ENCODE measurements at places on chromosomes 3 and 15.

DNA sequence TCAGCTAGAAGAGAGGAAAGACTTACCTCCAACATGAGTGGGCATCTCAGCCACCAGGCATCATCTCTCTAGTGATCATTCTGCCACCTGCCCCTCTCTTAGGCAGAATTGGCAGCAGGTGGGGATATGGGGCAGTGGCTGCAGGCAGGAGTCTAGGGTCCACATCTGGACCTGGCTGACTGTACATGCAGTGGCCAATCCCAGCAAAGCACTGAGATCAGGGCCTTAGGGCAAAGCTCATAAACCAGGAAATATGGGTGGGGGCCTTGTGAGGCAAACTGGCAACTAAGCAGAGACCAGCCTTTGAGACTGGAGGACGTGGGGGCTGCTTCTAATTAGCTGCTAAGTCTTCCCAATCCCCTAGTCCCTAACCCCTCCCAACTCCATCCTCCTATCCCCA lies 12.9 kb downstream of the POMGNT2 start:
- ATAC-seq = no peak

- no peak for ATAC-seq
These were observed 30.0 kb downstream of the CFAP100 start for GRCh38 chr3:126424751-126425150.

GRCh38 chr15:39145854-39146625 lies 434.8 kb upstream of the THBS1 start:
- ATAC-seq = peak; percentile 72

DNA sequence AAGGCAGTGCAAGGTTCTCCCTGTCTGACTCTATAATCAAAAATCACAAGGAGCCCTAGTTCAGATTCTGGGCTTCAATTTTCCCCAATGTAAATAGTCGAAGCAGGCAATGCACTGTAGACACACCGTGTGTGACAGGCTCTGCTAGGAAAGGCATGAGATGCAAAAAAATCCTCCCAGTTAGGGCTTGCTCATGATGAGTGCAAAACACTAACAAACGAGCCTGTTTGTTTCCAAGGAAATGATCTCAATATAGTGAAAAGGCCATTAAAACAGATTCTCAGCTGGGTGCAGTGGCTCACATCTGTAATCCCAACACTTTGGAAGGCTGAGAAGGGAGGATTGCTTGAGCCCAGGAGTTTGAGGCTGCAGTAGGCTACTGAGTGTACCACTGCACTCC lies 55.7 kb downstream of the UMPS start:
- no peak for ATAC-seq

- ATAC-seq = no peak
These were observed 3.1 kb downstream of the STAG1 start for GRCh38 chr3:136749091-136749490.

DNA sequence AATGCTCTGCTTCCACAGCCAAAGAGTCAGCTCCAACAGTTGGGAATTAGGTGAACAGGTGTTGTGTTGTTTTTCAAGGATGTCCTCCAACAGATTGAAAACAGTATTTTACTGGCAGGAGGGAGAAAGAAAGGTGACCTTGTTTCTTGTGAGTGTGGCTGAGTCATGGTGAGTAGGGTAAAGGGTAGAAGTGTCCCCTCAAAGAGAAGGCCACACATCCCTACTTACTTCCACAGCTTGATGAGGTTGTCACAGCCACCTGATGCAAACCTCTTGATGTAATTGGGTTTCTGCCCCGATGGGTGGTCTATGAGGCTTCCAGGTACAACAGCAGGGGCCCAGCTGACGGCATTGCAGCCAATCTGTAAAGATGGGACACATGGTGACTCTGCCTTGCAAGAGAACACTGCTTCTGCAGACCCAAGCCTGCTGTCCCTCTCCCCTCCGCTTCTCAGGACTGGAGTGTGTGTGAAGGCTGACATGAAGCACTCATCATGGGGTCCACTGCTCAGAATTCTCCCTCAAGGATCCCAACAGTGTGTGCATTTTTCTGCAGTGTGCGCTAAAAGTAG lies 12.7 kb upstream of the GHRL start:
- no peak for ATAC-seq

DNA sequence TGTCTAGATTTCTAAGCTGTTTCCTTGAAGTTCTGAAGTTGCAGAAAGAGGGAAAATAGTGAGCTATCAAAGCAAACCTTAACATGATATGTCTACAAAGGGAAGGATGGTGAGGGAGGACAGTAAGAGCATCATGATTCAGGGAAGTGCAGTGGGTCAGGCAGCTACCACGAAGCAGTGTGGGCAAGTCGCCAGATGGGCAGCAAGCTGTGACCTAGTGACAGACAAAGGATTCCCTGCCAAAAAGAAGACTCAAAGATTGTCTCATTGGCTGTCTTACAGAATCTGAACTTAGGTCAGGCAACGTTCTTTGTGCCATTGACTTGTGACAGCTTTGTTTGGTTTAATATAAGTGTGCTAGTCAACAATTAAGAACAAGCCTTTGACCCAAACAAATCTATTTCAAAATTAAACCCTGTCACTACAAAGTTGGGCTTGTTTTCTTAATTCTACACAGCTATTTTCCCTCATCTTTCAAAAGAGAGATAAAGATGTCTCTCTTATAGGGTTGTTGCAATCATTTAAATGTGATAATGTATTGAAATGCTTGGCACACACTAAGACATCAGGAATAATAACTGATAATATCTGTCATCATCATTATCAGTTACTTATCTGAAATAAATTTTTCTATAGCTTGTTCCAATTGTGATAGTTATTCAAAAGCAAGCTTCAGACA lies 153.3 kb downstream of the ECT2 start:
- no peak for ATAC-seq

DNA sequence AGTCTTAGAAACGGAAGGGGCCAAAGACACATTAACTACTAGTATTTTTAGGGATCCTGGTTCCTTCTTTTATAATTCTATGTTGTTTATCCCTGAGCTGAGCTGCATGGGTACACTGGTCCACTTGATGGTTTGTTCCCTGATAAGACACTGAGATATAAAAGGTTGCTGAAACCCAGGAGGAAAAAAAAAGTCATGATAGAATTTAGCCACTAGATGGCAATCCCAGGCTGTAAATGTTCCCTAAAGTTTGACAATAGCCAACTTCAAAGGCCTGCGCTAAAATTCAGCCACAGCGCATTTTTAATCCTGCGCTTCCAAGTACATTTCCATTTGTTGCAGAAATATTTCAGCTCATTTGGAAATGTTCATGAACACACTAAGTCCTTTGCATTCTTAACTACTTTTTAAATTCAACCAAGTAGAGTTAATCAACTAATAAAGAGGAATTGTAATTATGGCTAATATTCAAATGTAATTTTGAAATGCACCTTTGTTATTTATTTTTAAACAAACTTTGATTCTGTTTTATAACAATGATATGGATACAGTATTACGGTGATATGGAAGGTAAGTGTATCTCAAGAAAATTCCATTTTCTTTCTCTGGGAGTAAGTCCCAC lies 249.3 kb upstream of the FEZF2 start:
- peak; percentile 83 for ATAC-seq

GRCh38 chr3:135109681-135110080 lies 314.6 kb downstream of the EPHB1 start:
- ATAC-seq = no peak

DNA sequence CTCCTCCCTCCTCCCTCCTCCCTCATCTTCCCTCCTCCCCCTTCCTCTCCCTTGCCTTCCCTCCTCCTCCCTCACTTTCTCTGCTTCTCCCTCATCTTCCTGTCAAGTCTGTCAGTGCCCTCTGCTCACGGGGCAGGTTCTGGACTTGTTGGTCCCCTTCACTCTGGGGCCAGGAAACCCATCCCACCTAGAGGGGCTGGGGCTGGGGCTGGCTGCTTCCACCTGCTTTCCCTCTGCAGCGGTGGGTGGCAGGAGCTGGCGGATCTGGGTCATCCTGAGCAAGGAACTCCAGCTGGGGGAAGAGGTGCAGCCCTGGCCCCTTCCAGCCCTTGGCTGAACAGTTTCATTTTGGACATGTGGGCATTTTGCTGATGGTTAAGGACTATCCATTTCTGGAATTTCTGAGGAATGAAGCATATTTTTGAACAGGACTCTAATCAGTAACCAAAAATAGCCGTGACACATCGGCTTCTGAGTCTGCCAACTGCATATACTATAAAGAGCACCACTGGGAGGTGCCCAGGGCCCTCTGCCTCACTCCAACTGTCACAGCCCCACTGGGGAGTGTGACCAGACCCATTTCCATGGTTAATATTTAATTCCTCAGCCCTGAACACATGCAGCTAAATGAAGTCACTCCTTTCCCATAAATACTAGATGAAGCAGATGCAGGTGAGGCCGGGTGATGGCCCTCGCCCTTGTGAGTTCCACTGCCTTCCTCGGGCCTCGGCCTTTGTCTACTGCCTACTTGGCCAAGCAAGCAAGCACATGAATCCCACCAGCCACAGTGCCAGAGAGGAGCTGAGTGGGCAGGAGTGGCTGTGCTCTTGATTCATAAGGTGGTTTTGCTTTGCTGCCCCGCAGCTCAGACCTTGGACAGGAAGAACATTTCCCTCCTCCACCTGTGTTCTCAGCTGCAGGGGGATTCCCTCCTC lies 39.8 kb downstream of the CHDH start:
- peak; percentile 85 for ATAC-seq

- ATAC-seq = peak; percentile 84
These were observed 106.7 kb upstream of the TNIK start for GRCh38 chr3:171566803-171567422.

- no peak for ATAC-seq
These were observed 229.8 kb downstream of the LPP start for GRCh38 chr3:188383748-188384147.

DNA sequence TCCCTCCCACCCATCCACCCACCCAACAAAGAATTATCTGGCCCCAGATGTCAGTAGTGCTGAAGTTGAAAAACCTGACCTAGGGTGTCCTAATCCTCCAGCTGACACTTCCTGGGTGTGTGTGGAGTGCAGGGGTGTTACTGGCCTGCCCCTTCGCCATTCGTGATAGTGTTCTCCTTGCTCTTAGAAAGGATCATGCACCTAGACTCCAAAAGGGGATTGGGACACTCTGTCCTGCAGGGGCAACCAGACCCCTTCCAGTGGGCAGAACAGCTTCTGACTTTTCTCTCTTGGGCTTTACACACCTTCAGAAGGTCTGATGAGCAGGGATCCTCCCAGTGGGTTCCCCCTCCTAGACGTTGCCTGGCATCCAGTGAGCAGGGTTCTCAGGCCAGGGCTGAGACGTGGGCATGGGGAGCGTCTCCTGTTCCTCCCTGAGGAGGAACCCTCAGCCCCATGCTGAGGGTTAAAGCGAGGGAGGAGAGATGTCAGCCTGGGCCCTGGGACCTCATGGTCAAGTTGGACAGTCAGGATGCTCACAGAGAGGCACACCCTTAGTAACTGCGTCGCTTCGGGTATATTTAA lies 75.0 kb downstream of the AAGAB start:
- no peak for ATAC-seq

DNA sequence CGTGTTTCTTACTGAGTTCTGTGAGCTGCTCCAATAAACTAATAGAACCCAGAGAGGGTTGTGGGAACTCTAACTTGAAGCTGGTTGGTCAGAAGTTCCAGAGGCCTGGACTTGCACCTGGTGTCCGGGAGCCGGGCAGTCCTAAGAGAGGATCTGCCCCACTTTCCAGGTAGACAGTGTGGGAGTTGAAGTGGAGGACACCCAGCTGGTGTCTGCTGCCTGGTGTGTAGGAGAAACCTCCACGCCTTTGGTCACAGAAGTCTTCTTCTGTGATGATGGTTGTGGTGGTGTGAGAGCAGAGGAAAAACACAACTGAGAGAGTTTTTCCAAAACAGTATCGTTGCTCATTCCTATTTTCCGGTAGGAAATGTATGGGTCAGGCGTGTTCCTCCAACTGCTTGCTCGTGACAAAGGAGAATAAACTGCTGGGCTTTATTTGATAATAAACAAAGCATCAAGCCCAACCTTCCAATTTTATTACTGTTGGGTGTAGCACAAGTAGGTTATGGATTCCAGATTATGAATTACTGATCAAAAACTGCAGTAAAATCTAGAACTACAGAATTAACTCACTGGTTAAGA lies 137.0 kb downstream of the KLF13 start:
- no peak for ATAC-seq

GRCh38 chr3:9040996-9041395 lies 77.7 kb upstream of the RAD18 start:
- ATAC-seq = no peak

GRCh38 chr15:83559310-83559966 lies 94.5 kb upstream of the ADAMTSL3 start:
- ATAC-seq = peak; percentile 95

- no peak for ATAC-seq
These were observed 567.2 kb upstream of the TBL1XR1 start for GRCh38 chr3:177764377-177764912.

GRCh38 chr3:12638105-12638504 lies 25.8 kb downstream of the RAF1 start:
- ATAC-seq = peak; percentile 77

DNA sequence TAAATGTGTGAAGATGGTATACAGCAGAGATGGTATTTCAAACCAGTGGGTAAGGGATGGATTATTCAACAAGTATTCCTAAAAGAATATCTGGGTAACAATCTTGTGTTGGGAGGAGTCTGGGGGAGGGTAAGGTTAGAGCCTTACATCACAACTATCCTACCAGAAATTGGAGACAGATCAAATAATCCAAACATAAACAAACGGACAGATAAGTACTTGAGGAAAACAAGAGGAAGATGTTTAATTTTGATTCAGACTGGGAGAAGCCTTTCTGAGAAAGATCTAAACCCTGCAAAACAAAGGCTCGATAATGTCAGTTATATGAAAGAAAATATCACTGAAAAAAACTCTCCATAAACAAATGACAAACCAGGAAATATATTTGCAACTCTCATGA lies 77.9 kb downstream of the SLC9A9 start:
- no peak for ATAC-seq

DNA sequence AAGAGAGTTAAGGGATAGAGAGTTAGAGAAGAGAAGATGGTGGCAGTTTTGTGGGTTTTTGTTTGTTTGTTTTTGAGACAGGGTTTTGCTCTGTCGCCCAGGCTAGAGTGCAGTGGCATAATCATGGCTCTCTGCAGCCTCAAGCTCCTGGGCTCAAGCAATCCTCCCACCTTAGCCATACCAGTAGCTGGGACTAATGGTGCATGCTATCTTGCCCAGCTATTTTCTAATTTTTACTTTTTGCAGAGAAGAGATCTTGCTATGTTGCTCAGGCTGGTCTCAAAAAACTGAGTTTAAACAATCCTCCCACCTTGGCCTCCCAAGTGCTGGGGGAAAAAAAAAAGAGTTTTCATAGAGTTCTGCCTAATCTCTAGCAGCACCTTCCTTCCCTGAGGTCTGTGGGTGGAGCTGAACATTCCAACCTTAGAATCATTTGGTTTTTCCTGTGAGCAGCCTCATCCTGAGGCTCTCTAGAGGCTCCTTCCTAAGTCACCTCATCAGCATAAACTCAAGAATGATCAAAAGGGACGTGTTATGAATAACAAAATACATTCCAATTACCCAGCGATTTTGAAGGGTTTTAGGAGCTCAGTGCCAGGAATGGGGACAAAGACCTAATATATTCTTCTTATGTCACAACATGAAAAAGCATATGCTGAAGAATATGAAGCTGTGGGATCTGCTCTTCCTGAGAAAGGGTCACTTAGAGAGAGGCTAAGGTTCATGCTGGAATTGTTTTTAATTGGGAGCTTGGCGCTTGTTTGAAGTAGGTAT lies 180.6 kb downstream of the LSAMP start:
- ATAC-seq = peak; percentile 78
